Caudate nucleus (tissue), 63 donors: ENCODE measurements at places on chromosomes 12 and 14.

GRCh38 chr12:59079472-59079871 lies 159.2 kb upstream of the LRIG3 start:
- no peak for DNase-seq

- no peak for DNase-seq
Observed at GRCh38 chr12:109885616-109886015, 5.3 kb upstream of the GLTP start.

- no peak for DNase-seq
Observed at GRCh38 chr14:24817212-24818057, 183.4 kb upstream of the GZMB start.

DNA sequence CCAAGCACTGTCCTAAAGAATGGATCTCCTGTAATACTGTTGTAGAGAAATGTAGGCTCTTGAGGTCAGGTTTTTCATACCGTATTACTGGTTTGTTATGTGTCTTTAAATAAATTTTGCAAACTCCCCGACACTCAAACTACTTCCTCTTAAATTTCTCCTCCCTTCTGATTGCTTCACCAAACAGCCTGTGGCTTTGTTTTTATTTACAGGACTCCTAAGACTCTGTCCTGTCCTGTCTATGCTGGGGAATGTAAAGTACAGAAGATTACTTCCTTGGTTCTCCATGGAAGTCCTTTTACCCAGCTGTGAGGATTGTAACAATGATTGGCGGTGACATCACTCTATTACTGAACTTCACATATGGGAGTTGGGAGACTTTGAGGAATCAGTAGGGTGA lies 873.5 kb downstream of the DIO2 start:
- no peak for DNase-seq

DNA sequence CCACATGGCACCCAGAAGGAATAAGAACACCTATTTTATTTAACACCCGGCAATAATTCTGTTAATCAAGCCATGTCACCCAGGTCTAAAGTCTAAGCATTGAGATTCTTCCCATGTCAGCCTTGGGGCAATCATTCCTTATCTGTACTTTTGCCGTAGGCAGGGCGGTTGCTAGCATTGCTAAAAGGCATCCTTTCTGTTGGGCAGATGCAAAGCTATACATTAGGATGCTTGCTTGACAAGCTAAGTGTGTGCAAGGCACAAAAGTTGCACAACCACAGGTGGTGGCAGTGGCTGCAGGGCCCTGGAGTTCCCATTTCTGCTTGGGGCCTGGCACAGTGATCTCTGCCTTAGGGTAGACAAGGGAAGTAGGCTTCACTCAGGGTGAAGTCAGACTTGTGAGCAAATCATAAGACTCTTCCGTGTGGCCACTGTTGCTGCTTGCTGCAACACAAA lies 12.5 kb upstream of the GALNT6 start:
- no peak for DNase-seq

DNA sequence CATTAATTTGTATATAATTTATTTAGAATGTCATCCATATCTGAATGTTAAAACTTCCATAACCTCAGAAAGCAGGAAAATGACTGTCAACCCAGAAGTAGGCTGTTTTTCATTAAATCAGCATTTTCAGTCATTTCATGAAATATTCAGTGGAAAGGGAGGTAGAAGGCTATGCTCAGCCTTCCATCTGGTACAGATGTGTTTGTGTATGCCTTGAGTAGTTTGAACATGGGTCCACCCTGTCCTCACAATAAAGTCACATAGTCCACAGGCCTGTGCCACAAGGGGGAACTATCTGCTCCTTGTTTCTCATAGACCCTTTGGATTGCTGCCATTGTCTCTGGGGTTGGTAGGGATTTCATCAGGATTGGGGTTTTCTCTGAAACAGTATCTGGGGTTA lies 9.1 kb downstream of the LACRT start:
- no peak for DNase-seq

- no peak for DNase-seq
Observed at GRCh38 chr12:88623777-88624548, 43.7 kb upstream of the KITLG start.

DNA sequence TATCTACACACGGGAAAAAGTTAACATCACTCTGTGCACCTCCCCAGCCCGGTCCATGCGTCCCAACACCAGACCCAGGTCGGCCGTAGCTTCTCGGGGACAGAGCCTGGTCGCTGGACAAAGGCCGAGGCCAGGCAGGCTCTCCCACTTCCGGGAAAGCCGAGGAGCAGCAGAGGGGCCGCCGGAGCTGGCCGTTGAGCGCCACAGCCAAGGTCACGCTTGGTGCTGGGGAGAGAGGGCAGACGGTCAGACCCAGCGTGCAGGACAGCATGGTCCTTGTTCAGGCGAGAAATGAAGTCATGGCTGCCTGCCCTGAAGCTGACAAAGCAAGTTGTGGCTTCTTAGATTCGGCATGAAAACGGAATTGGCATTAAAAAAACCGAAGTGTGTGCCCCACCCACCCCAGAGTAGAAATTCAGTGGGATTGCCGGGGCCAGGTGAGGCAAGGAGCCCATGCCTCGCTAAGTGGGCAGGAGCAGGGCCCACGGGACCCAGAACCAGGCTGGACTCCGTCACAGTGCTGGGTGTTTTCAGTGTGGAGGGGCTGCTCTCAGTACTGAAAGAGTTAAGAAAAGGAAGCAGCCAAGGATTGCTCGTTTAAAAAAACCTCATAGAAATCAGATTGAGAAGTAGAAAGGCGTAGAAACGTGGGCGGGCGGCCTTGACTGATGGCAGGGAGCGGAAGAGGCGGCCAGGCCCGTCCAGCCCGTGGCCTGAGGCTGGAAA lies 4.3 kb downstream of the ARL6IP4 start:
- DNase-seq: no peak

DNA sequence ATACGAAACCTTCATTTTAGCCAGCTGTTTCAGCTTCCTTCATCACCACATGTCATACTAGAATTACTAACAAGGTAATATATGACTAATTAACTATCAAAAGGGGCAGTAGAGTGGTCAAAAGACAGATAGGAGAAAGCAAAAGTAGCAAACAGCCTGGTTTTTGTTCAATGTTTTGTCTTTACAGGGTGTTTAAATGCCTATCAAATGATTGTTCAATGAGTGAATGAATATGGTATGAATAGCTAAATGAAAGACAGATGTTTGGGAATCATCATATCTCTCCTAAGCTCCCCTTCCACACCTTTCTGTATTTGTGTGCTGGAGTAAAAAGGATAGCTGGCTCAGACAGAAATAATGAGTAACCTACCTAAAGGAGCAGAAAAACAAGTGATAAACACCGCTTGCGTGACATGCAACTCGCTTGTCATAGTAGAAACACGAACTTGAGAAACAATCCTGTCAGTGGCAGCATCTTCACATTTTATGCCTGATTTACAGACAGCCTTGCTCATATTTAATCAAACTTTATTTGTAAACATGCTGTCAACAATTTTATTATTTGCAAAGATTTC lies 34.2 kb downstream of the ABCC9 start:
- DNase-seq: no peak
